Activated CD4-positive, CD25-positive, alpha-beta regulatory T cell treated with anti-CD3 and anti-CD28 coated beads, Interleukin-2, amount 50 U/mL, for 24 hours (primary cell): ENCODE measurements at places on chromosomes 3 and 15.

DNA sequence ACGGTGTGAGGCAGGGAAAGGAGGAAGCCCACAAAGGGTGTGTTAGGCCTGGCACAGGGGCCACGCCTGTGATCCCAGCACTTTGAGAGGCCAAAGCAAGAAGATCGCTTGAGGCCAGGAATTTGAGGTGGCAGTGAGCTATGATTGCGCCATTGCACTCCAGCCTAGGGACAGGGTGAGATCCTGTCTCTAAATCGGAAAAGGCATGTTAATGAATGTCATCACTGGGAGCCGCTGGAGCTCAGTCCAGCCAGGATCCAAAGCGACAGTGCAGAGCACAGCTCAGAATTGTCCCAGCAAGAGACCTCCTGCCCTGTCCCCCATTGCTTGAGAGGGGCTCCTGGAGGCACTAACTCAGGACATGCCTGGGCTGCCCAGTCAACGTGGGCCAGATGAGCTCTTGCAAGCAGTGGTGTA, 15.0 kb upstream of the FBLN2 start:
- no peak for ATAC-seq

- peak; percentile 79 for ATAC-seq
These were observed 17.1 kb downstream of the TRAIP start for GRCh38 chr3:49839193-49839809.

DNA sequence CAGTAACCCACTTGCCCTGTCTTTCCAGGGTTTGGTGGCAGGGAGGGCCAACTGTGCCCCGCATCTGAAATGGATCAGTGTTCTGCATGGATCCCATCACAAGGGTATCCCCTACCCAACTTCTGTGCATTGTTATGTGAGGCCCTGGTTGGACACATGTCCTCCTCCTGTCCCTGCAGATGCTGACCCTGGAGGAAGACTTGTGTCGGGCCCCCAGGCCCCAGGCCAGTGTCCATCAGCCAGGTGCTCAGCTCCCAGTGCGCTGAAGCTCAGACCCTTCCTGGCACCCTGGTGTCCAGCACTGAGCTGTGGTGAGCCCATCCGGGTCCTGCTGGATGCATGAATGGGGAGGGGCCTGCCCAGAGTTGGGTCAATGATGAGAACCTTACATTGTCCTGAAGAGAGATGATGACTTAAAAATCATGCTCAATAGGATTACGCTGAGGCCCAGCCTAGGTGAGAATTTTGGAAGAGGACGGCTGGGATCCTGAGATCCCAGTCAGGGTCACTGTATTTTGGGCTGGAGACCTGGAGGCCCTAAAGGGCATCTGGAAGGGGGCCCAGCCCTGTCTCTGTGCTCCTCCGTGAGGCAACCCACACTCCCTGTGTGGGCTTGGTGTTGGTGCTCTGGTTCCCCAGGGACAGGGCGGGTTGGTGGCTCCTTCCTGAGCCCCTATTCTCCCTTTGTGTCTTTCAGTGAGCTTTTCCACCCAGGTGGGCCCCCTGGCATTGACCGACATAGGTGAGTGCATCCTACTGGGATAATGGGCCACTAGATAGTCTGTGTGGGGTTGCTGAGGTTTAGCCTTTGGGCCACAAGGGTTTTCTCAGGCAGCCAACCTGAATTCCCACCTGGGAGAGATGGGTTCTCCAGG, 199.1 kb downstream of the UBE3A start:
- ATAC-seq: no peak

GRCh38 chr15:42405863-42406482, 46.7 kb downstream of the CAPN3 start:
- ATAC-seq: no peak

DNA sequence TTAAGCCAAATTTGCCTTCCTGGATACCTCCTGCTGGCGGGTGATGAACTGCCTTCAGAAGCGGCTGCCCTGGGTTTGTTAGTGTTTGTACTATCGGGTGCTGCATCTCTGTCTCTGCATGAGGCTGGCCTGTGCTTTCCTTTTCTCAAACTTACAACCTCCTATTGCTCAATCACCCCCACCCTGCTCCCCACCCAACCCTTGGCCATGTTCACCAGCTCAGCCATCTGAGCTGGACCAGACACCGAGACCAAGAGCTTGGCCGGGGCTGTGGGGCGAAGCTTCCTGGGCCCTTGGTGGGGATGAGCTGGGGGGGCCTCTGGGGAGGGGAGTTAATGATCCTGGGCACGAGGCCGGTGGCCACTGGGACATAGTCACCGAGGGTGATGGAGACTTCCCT, 16.8 kb upstream of the FBLN2 start:
- ATAC-seq: no peak

DNA sequence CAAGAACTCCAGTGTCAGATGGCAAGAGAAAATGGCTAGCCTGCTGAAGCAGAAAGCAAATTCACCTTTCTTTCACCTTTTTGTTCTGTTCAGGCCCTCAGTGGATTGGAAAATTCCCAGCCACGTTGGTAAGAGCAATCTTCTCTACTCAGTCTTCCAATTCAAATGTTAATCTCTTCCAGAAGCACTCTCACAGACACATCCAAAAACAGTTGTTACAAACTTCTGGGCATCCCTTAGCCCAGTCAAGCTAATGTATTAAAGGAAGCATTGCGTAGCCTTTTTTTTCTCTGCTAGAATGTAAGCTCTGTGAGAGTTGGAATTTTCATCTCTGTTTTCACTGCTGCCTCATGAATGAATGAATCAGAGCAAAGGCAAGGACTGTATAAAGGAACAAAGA, 109.2 kb upstream of the ROBO2 start:
- ATAC-seq: no peak

DNA sequence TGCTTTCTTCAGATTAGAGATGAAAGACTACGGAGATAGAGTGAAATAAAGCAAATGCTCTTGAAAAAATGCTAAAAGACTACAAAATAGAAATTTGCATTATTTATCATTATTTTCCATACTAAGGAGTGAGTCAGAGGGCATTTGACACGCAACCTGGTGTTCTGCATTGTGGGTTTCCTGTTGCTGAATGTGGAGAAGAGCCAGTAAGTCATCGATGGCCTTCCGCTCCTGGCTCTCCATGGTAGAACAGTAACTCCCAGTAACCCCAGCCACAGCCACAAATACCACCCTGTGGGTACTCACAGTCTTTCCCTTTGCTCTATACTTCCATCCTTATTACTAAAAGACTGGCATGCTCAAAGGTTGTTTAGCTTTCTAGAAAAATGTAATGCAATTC, 61.5 kb downstream of the CGGBP1 start:
- ATAC-seq: peak; percentile 87

DNA sequence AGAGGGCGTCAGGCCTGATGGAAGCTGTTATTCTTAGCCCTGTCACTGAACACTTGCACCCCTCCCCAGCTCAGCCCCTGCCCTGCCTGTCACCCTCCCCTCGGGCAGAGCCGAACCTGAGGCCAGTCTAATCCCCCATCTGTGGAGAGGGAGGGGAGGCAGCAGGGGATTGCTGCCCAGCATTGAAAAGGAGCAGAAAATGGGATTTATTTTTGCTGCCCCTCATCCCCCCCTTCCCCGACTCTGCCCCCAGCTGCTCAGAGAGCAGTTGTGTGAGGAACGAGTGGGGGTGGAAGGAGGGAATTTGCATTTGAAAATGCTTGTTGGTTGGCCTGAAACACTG, 71.6 kb downstream of the EPHB3 start:
- ATAC-seq: no peak

GRCh38 chr3:171687581-171687980, 122.7 kb downstream of the PLD1 start:
- ATAC-seq: no peak

DNA sequence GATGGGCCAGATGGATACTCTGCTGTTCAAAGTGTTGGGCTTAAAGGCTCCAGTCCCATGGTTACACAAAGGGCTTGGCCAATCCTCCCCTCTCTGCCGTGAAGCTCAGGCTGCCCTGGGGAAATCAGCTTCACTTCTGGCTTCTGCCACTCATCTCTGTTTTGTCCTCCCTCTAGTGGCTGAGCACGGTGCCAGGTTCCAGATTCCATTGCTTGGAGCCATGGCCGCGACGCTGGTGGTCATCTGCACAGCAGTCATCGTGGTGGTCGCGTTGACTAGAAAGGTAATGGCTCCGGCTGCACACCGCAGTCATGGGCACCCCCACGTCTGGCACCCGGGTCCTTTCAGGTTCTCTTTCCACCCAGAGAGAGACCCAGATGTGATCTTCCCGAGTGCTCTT, 5.6 kb downstream of the TIGIT start:
- ATAC-seq: peak; percentile 21

DNA sequence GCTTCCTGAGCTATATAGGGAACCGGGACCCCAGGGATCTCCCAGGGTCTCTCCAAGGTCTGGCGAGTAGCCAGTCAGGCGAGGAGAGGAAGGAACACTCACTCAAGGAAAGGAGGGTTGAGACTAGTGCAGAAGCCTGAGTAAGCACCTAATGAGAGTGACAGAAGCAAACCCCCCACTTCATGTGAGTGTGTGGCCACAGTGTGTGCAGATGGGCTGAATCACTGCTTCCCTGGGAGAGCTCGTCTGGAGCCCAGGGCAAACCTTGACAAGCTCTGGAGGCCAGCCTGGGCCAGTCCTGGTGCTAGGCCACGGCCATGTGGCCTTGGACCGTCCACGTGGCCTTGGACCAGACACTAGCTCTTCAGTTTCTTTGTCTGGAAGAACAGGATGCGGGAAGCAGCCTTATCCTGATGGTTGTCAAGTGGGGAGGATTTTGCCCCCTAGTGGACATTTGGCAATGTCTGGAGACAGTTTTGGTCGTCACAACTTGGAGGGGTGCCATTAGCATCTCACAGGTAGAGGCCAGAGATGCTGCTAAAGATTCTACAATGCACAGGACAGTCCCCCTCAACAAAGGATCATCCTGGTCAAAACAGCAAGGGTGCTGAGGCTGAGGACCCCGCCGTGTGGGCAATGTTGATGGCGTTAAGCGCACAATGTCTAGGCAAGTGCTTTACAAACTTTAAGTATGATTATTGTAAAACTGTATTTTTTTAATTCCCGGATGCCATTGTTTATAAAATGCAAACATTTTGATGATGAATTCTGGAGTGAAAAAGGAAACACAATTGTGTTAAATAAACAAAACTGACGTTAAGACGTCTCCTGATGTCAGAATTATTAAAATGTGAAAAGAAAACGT, 34.8 kb upstream of the CTSH start:
- no peak for ATAC-seq
